ENCODE measurements at places on chromosomes 7 and 10.

- no peak for DNase-seq
These were observed 93.1 kb downstream of the CARD11 start for GRCh38 chr7:2950578-2950977.

- DNase-seq = no peak
These were observed 17.5 kb downstream of the MRPS24 start for GRCh38 chr7:43851805-43852204.

GRCh38 chr7:157693521-157694375 lies 356.9 kb downstream of the DNAJB6 start:
- no peak for DNase-seq

DNA sequence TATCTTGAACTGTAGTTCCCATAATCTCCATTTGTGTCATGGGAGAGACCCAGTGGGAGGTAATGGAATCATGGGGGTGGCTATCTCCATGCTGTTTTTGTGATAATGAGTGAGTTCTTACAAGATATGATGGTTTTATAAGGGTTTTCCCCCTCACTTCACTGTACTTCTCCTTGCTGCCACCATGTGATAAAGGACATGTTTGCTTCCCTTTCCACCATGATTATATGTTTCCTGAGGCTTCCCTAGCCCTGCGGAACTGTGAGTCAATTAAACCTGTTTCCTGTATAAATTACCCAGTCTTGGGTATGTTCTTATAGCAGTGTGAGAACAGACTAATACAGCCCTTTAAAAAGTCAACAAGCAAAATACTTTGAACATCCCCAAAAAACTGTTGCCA lies 427.7 kb downstream of the HTR7 start:
- no peak for DNase-seq

- DNase-seq = no peak
These were observed 66.3 kb downstream of the KMT2C start for GRCh38 chr7:152369518-152369917.
